ENCODE measurements at places on chromosomes 1 and 21. TPM values are rescaled to one million over a fixed set of nuclear protein-coding genes. Genes with fewer than 3 reads are reported as not detected.
A peak's percentile ranks its signal among the peaks of the same experiment; 100 is the strongest.

DNA sequence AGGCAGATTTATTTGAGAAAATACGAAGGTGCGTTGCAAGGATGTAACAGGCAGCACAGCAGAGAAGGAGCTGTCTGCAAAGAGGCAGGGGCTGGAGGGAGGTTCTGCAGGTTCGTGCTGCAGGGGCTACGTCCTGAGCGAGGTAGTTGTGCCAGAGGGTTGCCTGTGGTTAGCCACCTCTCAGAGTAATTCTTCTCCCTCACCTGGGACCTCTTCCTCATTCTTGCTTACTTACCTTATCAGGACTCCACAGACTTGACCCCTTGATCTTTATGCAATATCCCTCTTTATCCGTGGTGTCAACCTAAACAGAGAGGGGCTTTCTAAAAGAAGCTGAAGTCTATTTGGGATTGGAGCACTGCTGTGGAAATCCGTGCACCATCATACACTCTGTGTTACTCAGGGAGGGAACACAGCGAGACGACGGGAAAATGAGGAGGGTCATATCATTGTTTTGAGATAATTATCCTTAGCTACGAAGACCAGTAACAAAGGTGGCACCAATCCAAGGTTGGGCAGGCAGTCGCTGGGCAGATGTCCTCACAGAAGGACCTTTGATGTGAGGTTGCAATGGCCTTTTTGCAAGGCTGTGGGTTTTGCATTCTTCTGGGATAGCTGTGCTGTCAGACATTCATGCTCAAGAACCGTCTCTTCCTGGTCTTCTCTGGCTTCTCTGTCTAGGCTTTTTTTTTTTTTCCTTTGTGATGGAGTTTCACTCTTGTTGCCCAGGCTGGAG, 82.8 kb downstream of the WDR4 start:
- no peak for DNase-seq

GRCh38 chr1:53278298-53278725, 40.0 kb upstream of the MAGOH start:
- DNase-seq = peak; percentile 38

DNA sequence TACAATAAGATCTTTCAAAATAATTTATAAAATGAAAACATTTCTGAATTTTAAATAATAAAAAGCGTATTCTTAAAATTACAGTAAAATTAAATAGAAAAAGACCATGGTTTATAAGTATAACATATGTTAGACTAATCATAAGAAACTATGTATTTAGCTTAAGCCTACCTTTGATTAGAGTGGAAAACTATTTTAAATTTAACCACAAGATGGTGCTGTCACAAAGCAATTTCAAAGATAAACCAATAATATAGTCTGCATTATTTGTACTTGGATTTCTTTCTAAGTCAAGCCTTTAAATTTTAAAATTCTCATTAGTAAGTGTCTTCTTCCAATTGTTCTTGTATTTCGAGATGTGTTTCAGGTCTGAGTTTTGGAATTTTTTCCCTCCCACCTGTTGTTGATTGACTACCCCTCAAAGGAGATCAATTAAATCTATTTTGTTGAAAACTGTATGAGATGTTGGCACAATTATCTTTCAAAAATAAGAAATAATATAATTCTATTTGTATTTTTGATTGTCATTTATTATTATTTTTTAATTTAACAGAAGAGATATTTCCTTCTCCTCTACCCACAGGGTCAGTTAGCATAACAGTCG, 459.8 kb downstream of the KCNT2 start:
- DNase-seq = peak; percentile 79

GRCh38 chr1:213934649-213935048, 53.1 kb upstream of the PROX1 start:
- peak; percentile 4 for DNase-seq

DNA sequence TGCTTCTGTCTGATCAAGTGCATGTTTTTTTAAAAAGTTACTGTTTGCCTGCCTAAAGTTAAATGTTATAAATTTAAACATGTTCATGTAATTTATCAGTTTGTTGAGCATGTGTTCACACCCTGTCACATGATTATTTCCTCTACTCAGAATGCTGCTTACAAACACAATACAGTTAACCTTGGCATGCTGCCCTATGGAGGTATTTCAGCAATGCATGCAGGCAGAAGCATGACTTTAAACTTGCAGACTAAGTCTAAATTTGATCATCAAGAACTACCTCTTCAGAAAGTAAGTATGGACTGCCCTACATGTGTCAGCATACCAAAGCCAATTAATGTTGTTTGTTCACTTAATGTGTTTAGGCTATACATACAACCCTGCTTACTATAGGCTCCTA, 161.6 kb downstream of the LRRC40 start:
- peak; percentile 87 for DNase-seq

DNA sequence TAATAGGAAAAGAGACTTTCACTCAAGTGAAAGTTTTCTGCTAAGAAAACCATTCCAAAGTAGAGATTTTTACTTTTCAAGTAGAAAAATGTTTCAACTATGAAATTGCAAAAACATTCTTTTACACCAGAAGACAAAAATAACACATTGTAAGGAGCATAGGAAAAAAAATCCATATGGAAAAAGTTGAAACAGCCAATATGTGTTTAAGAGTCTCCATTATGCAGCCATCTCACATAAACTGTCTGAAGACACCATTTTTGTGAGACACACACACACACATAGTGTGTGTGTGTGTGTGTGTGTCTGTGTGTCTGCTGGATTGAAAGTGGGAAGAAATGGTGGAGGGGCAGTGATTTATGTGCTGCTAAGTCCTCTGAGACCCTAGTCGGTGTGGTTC, 162.1 kb downstream of the HHAT start:
- DNase-seq = no peak

GRCh38 chr1:233777566-233777965, 126.9 kb upstream of the SLC35F3 start:
- no peak for DNase-seq

GRCh38 chr1:46406881-46407608, 12.9 kb downstream of the FAAH start:
- DNase-seq = no peak

- DNase-seq = peak; percentile 21
These were observed 34.9 kb upstream of the IVNS1ABP start for GRCh38 chr1:185351734-185352466.

Gene CPLANE2
- 7.5 TPM for total RNA-seq

Gene NBPF26
- total RNA-seq = 32.5 TPM

Gene BRINP3
- total RNA-seq = 2.3 TPM

Gene SH3GLB1
- 89.5 TPM for total RNA-seq

Gene LAD1
- not detected for total RNA-seq
